ENCODE measurements at places on chromosomes 6 and 20.
A peak's percentile ranks its signal among the peaks of the same experiment; 100 is the strongest.

GRCh38 chr20:38203981-38204357 is 38.9 kb upstream of the TGM2 start:
- no peak for DNase-seq

DNA sequence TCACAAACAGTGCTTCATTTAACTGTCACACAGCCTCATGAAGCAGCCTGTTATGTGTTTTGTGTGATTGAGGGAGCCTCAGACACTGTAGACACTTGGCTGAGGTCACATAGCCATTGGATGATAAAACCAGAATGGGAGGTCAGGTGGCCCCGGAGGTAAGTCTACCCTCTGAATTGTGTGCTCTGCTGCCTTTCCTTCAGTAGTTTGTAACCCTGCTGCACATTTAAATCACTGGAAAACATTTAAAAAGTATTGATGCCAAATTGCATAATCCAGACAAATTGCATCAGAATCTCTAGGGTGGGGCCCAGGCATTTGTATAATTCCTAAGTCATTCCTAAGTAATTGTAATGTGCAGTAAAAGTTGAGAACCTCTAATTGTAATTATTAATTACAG is 85.2 kb upstream of the ECI2 start:
- no peak for DNase-seq

DNA sequence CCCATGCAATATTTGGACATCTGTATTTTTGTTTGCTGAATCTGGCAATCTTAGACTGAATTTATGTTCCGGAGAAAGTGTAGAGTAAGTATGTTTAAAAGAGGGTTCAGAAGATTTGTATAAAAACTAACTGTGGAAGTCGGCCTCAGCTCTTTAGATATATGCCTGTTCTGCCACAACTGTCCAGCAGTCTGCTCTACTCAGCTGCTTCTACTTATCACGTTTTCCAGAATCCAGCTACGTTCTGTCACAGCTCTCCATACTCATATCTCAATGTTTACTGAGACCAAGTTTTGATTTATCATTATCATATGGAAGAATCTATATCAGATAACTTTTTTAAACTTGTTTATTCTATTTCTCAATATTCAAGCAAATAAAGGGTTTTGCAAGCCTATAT is 721.3 kb downstream of the EYS start:
- no peak for DNase-seq

DNA sequence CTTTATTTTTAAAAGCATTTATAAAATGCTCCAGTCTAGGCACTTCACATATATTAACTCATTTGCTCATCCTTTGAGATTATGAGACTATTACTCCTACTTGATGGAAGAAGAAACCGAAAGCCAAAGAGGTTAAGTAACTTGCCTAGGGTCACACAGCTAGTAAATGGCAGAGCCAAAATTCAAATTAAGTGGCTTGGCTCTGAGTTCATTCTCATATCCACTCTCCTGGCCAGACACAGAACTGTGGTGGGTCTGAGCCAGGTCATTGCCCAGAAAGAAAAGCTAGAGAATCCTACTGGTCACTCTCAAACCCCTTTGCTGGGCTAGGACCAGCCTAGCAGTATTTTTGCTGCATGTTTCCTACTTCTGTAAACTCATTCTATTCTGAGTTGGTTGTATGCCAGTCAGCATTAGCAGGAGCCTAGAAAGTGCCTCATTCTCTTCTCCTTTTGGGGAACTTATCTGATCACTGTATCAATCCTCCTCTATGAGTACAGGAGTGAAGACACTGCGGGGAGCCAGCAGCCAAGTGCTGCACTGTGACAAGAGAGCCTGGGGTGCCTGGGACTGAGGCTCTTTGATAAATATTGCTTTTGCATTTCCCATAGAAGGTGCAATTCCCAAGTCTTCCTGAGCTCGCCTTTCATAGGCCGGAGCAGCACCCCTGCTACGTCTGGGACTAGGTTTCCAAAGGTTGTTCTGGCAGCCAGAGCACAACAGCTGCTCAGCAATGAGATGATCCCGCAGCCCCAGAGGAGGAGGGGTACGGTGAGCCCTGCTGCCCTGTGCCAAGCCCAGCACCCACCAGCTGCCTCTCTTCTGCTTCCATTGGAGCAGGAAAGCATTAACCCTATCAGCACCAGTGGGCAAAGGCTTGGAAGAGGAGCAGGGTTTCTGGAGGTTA is 728.3 kb downstream of the MAFB start:
- peak; percentile 52 for DNase-seq

GRCh38 chr6:73699676-73700459 is 3.9 kb downstream of the CD109 start:
- no peak for DNase-seq

GRCh38 chr6:129104131-129104530 is 221.2 kb downstream of the LAMA2 start:
- no peak for DNase-seq

DNA sequence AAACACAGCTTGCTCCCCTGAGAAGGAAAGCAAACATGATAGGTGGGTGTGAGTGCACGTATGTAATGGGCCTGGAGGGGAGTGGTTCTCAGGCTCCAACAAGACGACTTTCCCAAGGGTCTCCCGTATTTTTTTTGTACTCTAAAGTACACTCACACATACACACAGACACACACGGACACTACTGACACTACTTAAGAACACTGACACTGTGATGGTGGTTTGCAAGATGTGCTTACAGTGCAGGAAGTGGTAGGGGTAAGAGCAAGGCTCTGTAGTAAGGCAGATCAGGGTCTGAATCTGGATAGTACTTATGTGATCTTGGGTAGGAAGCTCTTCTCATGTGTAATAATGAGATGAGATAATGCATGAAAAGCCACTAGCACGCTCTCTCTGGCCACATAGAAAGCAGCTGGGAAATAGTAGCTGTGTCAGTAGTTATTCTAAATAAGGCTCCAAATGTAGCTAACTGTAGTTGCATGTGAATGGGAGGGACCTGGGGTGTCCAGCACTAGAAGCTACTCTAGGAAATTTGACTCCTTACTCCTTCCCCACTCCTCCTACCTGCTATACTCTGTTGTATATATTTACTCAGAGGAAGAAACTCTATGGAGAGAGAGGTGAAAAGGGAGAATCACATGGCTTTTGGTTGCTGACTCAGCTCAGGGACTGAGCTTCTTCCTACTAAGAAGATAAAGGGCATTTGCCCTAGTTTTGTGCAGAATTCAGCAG is 8.4 kb upstream of the ZBTB24 start:
- DNase-seq = no peak

- DNase-seq = no peak
Measured at GRCh38 chr6:134453792-134454510, 136.0 kb upstream of the SGK1 start.

DNA sequence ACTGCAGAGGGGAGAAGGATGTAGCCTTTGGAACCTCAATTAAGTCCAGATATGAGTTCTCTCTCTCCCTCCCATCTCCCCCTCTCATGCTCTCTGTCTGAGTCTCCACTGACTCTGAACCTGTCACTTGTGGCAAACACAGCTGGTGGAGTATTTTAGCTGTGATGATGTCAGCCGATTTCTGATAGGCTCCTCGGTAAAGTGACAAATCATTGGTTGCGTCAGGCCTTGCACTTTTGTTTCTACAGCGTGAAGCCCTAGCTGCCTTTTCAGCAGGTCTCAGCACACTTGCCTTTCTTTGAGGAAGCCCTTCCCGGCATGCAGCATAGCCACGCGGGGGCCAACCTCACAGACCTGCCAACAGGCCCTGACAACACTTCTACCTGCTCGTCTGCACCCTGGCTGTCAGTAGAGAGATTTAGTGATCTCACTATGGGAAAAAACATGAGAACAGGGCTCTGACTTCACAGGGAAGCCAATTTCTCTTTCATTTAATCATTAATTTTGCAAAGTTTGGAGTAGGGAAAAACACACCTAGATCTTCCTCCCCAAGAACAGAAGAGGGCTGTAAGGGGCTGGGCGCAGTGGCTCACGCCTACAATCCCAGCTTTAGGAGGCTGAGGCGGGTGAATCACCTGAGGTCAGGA is 84.4 kb downstream of the GMPR start:
- DNase-seq = peak; percentile 56

DNA sequence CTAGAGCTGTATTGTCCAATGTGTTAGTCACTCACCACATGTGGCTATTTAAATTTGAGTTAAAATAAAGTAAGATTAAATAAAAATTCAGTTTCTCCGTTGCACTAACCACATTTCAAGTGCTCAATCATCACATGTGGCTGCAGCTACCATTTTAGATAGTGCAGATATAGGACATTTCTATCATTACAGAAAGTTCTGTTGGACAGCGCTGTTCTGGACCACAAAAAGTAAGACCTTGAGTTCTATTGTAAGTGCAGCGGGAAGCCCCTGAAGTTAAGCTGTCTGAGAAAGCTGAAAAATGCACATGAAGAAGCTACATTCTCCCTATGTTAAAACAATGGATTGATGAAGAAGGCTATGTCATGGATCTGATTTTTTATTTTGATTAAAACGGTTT is 1.1 kb downstream of the ORC3 start:
- DNase-seq = no peak

DNA sequence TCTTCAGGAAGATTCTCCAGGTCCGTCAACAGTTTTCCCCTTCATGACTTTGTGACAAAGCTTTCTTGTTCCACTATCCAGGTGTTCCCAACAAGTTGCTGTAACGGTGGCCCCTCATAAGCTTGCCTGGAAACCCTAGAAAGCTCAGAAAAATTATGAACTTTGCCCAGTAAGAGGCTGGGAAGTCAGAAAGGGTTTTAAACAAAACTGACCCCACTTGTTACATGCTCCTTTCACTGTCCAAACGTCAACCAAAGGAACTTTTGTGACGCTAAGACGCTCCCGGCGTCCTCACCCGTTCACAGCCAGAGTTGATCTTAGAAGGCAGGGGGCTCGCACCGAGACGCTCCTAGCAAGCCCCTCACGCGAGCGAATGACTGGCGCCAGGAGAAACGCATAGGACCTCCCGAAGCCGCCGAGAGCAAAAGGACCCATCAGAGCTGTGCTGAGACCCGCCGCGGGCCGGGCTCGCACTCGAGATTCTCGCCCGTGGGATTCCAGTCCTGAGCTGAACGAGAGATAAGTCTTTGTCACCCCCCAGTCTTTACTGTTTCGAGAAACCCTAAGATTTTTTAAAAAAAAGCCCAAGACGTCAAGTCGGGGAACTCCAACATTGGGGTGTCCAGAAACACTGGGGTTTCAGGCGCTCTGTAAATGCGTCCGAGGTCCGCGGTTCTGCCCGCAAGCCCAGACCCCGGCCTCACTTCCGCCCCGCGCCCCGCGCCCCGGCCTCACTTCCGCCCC is 544 bp upstream of the ACAT2 start:
- no peak for DNase-seq

DNA sequence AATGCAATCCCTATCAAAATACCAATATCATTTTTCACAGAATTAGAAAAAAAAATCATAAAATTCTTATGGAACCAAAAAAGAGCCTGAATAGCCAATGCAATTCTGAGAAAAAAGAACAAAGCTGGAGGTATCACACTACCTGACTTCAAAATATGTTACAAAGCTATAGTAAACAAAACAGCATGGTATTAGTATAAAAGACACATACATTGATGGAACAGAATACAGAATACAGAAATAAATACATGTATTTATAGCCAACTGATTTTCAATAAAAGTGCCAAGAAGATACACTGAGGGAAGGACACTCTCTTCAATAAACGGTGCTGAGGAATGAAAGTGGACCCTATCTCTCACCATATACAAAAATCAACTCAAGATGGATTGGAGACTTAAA is 28.7 kb upstream of the AKAP12 start:
- no peak for DNase-seq

- DNase-seq = no peak
Measured at GRCh38 chr6:119966484-119966883, 616.9 kb upstream of the MAN1A1 start.

DNA sequence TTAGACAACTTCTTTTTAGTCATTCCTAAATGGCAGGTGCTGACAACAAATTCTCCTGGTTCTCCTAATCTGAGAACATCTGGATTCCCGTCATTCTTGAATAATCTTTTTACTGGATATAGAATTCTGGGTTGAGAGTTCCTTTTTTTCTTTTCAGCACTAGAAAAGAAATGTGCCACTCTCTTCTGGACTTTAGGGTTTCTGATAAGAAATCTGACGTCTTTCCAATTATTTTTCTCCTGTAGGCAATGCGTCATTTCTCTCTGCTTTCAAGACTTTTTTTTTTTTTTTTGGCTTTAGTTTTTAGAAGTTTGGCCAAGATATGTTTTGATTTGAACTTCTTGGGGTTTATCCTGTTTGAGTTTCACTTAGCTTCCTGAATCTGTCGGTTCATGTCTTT is 66.1 kb upstream of the RNF24 start:
- DNase-seq = no peak

DNA sequence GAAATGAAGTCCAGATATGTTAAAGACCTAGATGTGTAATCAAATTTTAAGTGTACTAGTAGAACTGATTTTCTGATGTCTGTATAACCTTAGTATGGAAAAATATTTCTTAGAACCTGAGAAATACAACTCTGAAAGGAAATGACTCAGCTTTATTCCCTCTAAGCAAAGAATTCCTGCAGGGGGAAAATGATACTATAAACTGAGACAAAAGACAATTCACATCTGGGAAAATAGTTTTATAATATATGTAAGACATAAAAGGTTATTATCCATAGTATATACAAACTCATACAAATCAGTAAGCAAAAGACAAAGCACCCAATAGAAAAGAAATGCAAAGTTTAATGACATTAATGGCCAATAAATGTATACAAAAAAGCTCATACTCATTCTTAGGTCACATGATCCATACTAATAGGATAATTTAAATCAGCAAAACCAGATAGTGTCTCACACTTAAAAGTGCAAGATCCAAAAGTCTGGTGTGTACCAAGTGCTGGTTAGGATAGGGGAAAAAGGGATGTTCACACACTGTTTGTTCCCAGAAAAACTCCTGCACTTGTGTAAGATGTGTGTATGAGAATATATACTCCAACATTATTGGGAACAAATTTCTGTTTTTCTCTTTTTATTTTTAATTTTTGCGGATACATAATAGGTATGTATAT is 22.6 kb downstream of the RNF217 start:
- no peak for DNase-seq

- DNase-seq = no peak
Measured at GRCh38 chr6:118897386-118897785, 3.4 kb downstream of the ASF1A start.

DNA sequence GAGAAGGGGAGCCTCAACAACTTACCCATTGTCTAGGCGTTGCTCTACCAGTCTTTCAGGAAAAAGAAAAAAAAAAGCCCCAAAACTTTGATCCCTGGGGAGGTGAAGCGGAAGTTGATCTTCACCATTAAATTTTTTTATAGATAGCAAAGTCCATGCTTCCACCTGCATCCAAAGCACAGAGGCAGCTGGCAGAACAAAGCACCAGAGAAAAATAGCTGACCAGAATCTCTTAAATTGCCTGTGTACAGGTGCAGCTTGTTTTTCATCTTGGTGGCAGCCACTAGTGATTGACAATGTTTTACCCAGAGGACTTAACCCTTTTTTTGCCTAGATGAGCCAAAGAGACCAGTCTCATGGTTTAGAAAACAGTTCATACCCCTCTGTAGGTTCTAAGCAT is 86.0 kb downstream of the MYB start:
- DNase-seq = no peak

DNA sequence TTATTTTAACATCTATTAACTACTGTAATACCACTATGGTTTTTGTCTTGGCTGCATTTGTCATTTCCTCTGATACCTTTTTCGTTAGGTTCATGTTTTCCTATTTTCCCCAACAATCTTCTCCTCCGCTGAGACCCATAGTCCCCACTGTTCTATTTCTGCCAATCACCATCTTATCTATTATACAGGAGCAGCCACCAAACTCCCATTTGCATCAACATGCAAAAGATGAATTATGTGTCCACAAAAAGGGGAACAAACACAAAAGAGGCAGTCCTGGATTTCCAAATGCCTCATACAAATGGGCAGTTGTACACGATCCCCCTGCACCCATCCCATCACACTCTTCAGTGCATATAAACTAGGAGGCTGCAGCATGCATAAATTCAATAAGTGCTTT is 121.7 kb upstream of the MYLIP start:
- no peak for DNase-seq

Data from NCI-H524 treated with DMSO at 0.1 percent for 48 hours (cell line).